ENCODE measurements at places on chromosomes 1 and 21.

DNA sequence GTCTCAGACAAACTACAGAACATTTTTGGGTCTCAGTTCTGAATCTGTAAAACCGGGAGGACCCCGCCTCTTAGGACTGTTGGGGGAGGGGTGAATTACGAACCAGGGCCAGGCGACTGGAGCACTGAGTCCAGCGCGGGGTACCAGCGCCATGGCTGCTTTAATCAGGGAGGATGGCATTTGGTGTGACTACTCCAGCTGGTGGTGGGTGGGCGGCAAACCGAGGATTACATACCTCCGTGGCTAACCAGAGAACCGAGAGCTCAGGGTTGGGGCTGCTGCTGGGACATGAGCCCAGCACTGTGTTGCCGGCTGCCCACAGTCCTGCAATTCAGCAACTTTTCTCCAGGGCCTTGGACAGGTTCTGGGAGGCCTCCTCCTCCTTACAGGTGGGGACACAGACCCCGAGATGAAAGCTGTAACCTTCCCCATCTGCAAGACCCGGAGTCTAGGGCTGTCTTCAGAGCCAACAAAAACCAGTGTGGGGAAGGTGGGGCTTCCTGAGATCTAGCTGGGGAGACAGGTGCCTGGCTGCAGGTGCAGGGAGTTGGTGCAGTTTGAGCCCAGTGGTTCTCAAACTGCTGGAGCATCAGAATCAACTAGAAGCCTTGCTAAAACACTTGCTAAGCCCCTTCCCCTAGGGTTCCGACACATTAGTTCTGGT is 273.5 kb downstream of the FOXD2 start:
- peak; percentile 25 for DNase-seq

- no peak for DNase-seq
Measured at GRCh38 chr1:220487297-220487820, 40.6 kb upstream of the MARK1 start.

DNA sequence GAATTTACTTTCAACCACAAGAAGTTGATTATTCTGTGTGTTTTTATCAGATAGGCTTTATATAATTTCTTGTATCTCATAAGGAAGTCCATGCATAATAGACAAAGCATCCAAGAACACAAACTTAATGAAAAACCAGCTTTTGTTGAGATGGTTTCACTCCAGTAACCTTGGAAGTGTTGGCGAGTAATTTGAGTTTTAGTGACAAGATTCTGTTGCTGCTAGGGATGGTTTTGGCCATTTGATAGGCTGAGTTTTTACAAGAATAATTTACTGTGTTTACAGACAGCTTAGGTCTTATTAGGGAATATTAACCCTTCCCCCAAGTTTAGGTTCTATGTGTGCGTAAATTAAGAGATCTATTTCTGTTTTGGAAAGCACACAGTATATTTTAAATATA is 513.6 kb downstream of the USP25 start:
- no peak for DNase-seq

DNA sequence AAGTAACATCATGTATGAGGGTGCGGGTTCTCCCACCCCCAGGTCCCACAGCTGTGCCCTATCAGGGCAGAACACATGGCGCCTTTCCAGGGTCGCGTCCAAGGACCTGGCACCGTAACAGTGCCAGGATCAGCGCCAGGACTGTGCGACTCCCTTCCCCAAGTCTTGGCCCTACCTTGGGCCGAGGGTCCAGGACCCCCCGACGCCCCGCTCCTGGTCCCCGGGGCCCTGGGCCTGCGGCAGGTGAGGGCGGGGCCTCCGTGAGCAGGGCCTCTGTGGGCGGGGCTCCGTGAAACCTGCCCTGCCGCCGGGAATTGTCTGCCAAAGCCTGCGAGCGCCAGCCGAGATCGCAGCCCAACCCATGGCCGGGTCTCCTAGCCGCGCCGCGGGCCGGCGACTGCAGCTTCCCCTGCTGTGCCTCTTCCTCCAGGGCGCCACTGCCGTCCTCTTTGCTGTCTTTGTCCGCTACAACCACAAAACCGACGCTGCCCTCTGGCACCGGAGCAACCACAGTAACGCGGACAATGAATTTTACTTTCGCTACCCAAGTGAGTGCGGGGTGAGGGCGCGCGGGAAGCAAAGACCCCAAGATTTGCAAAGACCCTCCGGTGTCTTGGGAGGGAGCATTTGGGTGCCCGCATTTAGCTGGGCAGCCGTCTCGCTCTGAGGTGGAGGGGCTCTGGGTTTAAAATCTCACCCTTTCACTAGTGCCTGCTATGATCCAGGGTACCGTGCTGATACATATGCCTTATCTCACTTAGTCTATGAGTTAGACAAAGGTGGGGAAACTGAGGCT is at the start of gene RHBG:
Gene RHBG (plus strand): TSS at position 323 of the 796 bp plus-strand sequence. CDS start 39 bp downstream, at position 362.
- no peak for DNase-seq

DNA sequence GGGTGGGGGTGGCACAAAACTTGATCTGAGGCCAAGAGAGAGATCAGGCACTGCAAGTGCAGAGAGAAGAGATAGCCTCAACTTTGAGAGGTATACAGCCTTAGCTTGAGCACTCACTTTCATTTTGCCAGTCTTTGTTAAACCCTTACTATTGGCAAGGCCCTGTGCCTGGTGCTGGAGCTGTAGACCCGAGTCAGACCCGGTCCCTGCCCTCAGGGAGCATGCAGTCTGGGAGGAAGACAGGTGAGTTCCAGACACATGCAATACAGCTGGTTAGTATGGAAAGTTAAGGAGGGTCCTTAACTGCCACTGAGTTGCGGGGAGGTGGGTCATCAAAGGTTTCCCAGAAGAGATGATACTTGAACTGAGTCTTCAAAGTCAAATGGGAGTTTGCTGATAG is 31.7 kb downstream of the RAB3B start:
- DNase-seq = no peak

DNA sequence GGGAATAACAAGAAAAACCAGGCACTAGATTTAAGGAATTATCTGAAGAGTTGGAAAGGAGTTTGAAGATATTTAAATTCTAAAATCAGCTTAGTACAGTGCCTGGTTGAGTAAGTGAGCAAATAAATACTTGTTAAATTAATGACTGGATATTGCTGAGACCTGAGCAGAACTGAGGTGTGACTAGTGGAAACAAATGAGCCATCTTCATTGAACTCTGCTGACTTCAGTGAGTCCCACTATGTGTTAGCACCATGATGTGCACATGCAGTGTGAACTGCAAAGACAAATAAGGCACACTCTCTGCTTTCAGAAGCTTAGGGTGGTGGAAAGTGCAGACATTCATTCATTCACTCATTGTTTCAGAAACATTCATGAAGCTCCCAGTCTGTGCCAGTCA is 48.7 kb downstream of the ELAPOR1 start:
- no peak for DNase-seq

DNA sequence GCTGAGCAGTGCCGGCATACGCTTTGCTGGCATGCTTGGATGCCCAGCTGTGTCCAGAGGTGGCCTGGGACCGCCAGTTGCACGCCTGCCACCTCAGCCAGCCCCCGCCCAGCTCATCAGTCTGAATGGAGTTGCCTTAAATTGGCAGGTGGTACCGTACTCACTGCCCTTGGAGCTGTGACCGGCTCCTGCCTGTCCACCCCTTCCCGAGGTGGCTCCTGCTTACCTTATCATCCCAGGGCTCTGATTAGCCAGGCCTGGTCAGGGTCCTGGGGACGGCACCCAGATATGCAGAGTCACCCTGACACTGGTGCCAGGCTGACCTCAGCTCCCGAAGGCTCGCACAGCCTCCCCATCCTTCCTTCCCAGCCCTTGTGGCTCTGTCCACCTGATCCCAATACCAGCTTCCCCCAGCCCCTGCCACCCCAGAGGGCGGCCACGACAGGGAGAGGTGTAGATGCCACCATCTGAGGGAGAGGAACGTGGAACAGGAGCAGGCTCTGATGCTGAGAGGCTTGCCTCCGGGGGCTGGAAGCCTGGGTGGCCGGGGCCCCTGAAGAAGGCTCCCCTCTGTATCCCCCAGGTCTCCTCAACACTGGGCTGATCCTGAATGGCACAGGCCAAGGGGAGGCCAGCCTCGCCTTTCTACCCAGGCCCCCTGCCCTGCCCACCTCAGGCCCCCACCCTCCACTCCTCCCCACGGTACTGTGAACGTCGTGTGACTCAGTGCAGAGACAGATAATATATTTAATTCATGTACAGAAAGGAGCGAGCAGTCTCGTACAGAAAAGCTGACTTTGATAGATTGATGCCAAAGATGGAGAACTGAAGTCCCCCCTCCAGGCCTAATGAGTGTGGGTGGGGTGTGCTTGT is 27.8 kb downstream of the CDK18 start:
- peak; percentile 29 for DNase-seq

GRCh38 chr1:235050911-235051360 is 77.7 kb downstream of the TOMM20 start:
- DNase-seq = no peak

DNA sequence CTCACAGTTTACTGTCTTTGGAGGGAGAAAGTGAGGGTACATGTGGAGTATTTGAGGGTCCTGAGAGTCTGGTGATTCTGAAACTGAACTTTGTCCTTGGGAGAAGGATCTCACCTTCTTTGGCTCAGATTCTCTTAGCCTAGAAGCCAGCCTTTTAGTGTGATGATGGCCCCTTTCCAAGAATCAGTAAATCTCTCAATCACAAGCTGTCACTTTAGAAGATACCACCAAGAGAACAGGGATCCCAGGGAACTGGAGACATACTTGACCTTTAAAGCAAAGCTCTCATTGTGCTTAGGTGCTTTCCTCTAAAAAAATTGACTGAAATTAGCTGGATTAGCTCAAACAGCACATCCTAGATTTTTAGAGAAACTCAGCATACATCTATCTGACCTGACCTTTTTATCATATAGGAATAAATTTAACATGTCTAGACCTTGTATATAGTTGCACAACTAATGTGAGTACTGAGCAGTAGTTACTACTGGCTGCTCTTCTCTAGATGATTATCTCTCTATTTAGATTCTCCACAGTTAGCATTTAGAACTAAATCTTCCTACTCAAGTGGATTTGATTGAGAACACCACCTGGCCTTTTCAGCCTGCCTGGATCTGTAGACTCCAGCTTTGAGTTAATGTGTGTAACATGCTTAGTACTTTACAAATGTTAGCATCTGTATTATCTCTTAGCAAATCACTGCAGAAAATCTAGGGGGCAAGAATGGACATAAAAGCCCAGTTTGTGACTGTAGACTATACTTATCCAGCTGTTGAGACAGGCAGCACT is 157.7 kb downstream of the MAST2 start:
- no peak for DNase-seq

DNA sequence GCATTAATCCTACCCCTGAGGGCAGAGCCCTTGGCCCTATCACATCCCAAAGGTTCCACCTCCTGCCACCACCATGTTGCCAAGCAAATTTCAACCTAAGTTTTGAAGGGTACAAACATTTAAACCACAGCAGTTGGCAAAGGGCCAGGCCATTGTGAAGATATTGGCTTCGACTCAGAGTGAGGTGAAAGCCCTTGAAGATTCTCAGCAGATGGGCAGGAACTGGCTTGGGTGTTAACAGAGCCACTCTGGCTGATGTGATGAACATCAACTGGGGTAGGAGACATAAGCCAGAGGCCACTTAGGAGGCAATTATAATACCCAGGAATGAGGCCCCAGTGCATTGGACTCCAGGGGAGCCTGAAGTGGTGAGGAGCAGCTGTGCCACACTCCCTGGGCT is 207.7 kb upstream of the KAZN start:
- no peak for DNase-seq

DNA sequence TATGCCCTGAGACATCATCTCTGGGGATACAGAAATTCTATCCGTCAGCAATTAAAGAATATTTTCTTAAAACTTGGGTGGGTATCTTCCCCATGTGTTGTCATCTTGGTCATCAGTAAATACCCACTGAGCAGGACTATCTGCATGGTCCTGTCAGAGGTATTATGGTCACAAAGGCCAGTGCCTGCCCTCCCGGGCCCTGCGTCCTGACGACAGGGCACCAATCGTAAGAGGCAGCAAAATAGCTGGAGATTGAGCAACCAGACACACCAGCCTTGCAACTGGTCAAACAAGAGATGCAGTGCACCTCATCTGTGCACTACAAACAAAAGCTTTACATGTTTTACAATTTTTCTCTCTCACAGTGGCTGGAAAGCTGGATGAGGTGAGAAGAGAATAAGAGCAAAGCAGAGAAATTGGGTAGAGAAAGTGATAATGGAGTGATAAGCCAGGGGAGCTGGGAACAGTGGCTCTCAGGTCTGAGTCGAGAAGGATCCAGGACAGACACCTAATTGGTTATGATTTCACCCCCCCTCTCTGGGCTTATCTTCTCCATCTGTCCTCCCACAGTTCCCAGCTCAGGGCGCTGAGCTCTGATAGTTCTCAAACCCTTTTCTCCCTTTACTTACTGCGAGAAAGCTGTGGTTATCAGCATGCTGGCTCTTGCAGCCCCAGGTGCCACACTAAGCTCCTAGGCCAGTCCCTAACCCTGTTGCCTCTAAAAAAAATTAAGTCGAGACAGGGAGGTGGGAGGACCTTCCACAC is 8.8 kb upstream of the SRP9 start:
- DNase-seq = no peak

GRCh38 chr1:54163573-54163972 is 10.8 kb upstream of the CDCP2 start:
- DNase-seq = no peak

- no peak for DNase-seq
Measured at GRCh38 chr1:191977874-191978506, 180.3 kb upstream of the RGS18 start.

GRCh38 chr1:69765951-69766350 is 198.2 kb downstream of the LRRC7 start:
- DNase-seq = no peak

DNA sequence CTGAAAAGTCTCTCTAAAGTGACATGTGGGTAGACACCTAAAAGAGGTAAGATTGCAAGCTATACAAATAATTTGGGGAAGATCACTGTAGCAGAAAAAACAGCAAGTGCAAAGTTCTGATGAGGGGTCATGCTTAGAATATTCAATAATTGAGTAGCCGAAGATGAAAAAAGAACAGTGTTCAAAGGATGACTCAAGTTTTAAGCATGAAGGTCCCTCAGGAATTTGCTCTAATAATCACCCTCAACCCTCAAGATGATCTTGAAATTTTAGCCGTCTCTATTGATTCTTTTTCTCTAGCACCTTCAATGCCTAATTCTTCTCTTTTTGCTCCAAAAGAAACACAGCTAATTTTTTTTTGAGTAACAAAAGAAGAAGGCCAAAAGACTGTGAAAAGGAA is 190.6 kb upstream of the ZNHIT6 start:
- DNase-seq = no peak

- DNase-seq = no peak
Measured at GRCh38 chr1:82785268-82785790, 984.6 kb downstream of the ADGRL2 start.

GRCh38 chr1:221994274-221994698 is 252.4 kb upstream of the DUSP10 start:
- DNase-seq = no peak

- no peak for DNase-seq
Measured at GRCh38 chr1:112818990-112819689, 104.0 kb upstream of the PPM1J start.

Measured in sigmoid colon (tissue), 7 donors.